ENCODE measurements at places on chromosomes 1 and 21.

DNA sequence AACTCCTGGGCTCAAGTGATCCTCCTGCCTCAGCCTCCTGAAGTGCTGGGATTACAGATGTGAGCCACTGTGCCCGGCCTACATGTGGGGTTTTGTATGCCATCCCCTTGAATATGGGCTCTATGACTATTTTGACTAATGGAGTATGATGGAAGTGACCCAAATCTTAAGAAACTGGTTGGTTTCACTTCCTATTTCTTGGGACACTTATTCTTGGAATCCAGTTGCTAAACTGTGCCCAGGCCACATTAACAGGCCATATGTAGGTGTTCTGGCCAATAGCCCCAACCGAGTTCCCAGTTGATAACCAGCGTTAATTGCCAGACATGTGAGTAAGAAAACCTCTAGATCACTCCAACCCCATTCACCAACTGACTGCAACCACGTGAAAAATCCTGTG, 36.3 kb upstream of the CLIC4 start:
- no peak for DNase-seq

GRCh38 chr1:214702556-214702955, 99.6 kb downstream of the CENPF start:
- no peak for DNase-seq

DNA sequence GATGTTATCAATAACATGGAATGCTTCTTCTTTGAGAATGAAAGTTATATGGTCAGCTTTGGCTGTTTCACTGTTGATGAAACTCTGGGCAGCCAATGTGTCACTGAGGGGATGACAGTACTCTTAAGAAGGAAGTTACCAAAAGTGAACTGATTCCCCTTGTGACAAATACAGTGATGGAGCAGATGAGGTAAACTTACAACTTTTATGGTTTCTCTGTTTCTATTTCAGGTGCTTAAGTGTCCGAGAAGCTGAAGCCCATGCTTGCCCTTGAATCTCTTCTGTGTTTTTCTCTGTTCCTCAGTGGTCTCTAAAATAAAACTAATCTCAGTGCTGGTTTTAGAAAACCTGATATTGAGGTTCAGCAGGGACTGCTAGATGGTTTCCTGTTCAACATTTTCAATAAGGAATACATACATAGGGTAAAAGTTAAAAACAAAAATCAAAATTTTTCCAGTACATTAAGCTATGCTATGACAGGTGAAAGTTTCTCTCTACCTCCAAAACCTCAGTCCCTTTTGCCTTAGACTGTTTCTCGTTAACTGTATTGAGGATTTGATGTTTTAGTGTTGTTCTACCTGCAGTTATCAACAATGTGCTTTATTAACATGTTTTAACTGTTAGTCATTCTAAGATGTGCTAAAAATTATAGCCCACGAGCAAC, 454.4 kb upstream of the ADGRL4 start:
- DNase-seq = no peak

GRCh38 chr1:84862810-84863251, 30.2 kb downstream of the LPAR3 start:
- no peak for DNase-seq

- DNase-seq = no peak
Measured at GRCh38 chr1:169326261-169326955, 41.2 kb downstream of the NME7 start.

- DNase-seq = no peak
Measured at GRCh38 chr1:152699746-152700145, 1.6 kb downstream of the LCE2A start.

- DNase-seq = no peak
Measured at GRCh38 chr1:111148376-111148881, 8.4 kb downstream of the CEPT1 start.

- DNase-seq = no peak
Measured at GRCh38 chr1:8510041-8510823, 192.3 kb downstream of the SLC45A1 start.

GRCh38 chr1:65393347-65393746, 27.1 kb upstream of the LEPR start:
- DNase-seq = no peak

DNA sequence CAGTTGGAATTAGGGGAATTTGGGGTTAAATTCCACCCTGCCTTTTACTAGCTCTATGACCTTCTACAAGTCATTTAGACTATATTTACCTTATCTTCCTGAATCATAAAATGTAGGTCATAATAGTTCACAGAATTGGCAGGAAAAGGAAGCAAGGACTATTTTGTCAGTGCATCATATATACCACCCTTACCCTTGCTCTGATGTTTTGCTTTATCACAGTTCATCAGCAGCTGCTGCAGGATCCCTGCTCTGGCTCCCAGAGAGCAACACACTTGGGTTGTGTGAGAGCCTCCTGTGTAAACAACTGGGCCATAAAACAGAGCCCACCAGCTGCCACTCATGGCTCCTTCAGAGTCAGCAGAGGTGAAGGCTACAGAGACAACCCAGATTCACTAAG, 631.6 kb upstream of the CAMK1G start:
- DNase-seq = no peak

- DNase-seq = no peak
Measured at GRCh38 chr1:60037669-60038068, 35.9 kb downstream of the C1orf87 start.

GRCh38 chr1:203126151-203126865, 1.2 kb upstream of the ADORA1 start:
- peak; percentile 79 for DNase-seq

DNA sequence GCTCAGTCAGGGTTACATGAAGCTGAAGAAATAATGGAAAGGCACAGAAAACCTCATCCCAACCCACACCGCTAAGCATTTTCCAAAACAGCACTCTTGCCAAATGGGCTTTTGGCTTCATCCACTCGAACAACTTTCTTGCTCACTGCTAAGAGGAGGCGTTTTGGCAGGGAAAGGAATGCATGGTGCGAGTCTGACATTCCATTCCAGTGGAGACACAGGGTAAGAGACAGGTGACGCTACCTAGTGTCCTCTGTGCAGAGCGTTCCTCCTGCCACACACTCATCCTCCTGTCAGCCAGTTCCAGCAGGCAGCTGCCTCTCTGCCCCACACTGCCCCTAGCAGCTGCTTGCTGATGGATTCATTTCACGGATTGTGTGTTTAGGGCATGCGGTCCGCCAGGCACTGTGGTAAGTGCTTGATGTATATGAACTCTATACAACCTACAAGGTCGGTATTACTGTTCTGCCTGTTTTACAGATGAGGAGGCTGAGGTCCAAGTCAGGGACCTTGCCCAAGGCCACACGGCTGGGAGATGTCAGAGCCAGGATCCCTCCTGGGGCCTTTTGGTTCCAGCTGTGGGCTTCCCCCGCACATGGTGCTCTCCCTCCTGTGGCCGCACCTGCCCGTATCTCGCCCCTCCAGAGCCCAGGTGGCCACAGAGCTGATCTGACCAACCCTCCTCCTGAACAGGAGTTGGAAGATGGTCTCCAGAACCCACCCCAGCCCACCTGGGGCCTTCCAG, 25.7 kb upstream of the BACE2 start:
- DNase-seq = peak; percentile 65

GRCh38 chr1:47678464-47678980, 240.7 kb downstream of the FOXD2 start:
- DNase-seq = no peak

DNA sequence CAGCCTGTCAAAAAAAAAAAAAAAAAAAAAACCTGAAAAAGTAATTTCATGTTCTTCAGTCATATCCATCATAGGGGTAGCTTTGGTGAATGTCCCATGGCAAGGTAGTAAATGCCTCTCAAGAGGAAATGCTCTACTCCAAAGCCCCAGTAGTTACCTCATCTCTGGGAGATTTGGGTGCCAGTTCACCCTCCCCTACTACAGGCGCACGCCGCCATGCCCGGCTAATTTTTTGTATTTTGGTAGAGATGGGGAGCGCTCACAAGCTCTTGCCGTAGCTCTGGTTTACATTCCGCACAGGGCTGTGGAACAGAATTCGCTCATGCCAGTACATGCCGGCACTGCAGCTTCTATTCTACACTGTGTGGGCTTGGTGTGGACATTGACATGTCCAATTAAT, 13.7 kb downstream of the PIK3CD start:
- no peak for DNase-seq

GRCh38 chr1:240387051-240387450, 224.9 kb downstream of the GREM2 start:
- no peak for DNase-seq

Data from H7 (cell line).